A549 (cell line): ENCODE measurements at places on chromosomes 7 and 10. TPM values are rescaled to one million over a fixed set of nuclear protein-coding genes. Genes with fewer than 3 reads are reported as not detected.
A peak's percentile ranks its signal among the peaks of the same experiment; 100 is the strongest.

GRCh38 chr7:140653319-140654108 is 12.9 kb upstream of the DENND2A start:
- DNase-seq, result peak; percentile 73

DNA sequence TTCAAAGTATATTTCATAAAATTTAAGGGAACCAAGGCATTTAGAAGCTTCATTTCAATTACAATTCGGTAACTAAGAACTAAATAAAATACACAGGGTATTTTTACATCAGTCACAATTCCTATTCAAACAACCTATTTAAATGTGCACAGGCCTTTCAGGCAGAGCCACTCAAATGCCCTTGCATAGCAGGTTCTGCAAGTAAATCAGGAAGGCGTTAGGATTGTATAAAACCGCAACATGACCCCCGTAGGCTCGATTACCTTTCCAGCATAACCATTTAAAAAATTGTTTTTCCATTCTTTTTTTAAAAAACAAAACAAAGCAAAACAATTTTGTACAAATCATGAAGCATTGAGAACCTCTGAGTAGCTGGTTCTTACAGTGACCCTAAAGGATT is 289.9 kb upstream of the SP8 start:
- no peak for DNase-seq

DNA sequence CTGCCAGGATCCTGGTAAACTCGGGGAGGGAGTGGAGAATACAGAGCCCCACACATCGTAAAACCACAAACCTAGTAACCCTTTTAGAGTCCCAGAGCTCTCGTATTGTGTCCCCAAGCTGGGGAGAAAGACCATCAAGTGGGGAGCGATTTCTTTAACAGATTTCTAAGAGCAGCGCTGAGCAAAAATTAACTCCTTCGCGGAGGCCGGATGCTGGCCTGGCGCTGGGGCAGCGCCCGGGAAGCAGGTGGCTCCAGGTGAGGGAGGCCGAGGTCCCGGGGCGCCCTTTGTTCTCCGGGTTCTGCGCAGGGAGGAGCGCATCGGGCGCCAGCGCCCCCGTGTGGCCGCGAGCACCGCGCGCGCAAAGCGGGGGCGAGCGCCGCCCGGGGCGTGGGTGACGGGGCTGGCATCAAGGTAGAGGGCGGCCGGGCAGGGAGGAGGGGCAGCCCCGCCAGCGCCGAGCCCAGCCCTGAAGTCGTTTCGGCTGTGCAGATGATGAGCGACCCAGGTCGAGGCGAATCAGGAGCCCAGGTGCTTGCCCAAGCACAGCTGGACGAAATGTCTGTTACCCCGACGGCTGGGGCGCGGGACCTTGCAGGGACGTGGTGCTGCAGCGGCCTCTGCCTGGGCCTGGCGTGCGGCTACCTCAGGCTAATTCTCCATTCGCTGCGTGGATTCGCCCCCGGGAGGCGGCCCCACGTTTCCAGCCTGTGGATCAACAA is 10.4 kb upstream of the FGFR2 start:
- DNase-seq, result peak; percentile 60

Gene TFR2
- 2.5 to 3.1 TPM (median 3.0 TPM) in 3 replicates for polyA plus RNA-seq

Gene TAS2R3
- polyA plus RNA-seq, result not detected in 3 replicates

Gene PTPN20
- 3.9 to 5.8 TPM (median 5.3 TPM) in 3 replicates for polyA plus RNA-seq

Gene ZNF804B
- not detected in 3 replicates for polyA plus RNA-seq

- no peak for DNase-seq
Observed at GRCh38 chr10:95467162-95467599, 94.0 kb downstream of the SORBS1 start.

Gene MACROH2A2
- 27.5 to 30.9 TPM (median 29.6 TPM) in 3 replicates for polyA plus RNA-seq

Gene EXOC4
- polyA plus RNA-seq, result 29.8 to 38.2 TPM (median 33.4 TPM) in 3 replicates

GRCh38 chr10:5625992-5626777 is 40.2 kb downstream of the ASB13 start:
- DNase-seq, result no peak

- DNase-seq, result no peak
Observed at GRCh38 chr7:68288144-68288593, 1291.5 kb downstream of the TYW1 start.

GRCh38 chr10:131134001-131134576 is 177.4 kb downstream of the TCERG1L start:
- no peak for DNase-seq

DNA sequence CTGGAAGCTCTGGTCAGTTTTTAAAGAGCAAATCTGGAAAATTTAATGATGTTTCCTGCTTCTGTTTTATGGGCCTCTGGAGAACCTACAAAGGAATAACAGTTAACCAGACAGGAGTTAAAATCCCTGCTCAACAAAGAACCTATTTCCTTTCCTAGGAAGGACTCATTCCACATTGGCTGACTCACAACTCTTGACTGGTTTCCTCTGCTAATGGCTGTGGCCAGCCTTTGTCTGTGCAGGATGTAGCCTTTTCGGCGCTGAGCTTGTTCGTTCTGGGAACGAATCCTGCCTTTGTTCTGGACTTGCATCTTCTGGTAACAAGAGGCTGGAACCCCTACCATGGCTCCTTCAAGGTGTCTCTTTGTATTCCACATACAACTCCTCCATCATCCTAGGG is 112.8 kb upstream of the PDCD4 start:
- no peak for DNase-seq

DNA sequence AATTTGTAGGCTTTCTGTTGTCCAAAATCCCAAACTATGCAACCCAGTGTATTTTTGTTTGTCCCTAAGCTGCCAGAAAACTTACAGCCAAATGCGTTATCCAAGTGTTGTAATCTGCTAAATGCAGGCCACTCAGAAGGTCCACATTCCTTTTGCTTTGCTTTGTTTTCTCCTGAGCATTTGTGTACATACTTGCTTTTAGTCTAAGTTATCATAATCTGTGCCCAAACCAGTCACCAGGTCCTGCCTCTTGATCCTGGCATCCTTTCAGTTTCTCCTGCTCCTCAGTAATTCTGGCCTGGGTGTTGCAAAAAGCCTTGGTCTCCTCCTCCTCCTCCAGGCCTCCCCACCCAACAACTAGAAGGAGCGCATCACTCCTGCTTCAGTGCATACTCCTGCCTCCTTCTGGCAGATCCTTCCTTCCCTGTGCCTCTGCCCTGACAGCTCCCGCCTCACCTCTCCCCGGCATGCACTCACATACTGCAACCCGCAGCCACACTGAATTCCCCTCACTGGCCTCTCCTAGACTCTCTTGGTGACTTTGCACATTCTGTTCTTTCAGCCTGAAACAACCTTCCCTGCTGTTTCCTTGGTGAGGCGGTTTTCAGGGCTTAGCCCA is 2.3 kb downstream of the DENND2A start:
- DNase-seq, result peak; percentile 55

Gene WAC
- 63.9 to 66.1 TPM (median 64.4 TPM) in 3 replicates for polyA plus RNA-seq

- DNase-seq, result no peak
Observed at GRCh38 chr7:54615537-54615936, 73.4 kb downstream of the VSTM2A start.

- no peak for DNase-seq
Observed at GRCh38 chr7:3912291-3912690, 611.2 kb downstream of the SDK1 start.
